ENCODE measurements at places on chromosomes 2 and 18.

DNA sequence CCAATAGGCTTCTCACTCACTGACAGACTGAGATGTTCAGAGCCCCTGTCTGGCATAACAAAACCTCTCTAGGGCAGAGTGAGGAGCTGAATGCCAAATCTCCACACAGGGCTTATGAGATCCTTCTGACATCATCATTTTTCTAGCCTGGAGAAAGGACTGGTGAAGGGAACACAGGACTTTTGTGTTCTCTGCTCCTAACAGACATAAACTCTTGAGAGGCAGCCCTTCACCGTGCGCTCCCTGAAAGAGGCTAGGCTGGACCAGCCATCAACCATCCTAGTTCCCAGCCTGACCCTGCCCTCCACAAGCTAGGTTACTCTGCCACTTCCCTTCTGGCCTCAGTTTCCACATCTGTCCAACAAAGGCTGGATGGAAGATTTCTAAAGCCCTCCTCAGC is 141.9 kb downstream of the SUCLG1 start:
- no peak for DNase-seq

DNA sequence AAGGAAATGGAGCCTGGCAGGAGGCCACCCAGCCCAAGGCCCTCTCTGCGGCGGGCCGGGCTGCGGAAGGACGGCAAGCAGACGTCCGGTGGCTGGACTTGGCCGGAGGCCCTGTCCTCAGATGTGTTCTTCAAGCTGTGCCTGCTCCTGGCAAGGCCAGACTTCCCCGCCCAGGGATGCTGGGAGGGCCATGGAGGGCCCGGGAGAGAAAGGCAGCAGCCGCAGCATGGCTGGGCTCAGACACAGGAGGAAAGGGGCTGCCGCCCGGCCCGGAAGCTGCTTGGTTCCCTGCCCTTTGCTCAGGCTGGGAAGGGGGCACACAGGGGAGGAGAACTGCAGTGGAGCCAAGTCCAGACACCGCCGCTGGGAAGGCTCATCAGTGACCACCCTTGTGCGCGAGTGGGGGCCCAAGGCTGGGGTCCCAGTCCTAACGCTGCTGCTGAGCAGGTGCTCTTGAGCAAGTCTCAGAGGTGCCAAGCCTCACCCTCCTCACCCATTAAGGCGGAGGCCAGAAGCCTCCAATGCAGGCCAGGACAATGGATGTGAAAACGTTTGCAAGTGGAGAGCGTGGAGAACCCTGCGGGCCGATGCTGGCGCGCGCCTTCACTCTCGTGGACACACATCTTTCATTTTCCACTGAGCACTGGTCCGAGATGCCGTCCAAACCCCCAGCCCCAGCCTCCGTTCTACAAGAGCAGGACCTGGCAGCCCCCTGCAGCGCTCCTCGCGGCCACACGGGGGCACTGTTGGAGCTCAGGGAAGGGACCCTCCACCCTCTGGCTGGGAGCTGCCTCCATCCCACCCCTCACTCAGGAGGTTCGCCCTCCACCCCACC is 7.9 kb downstream of the CROCC2 start:
- DNase-seq, result no peak

- no peak for DNase-seq
Observed at GRCh38 chr18:32998285-32998684, 225.5 kb upstream of the KLHL14 start.

- DNase-seq, result no peak
Observed at GRCh38 chr2:12106440-12107080, 360.1 kb downstream of the LPIN1 start.

- no peak for DNase-seq
Observed at GRCh38 chr2:207133820-207134519, 31.8 kb downstream of the KLF7 start.

DNA sequence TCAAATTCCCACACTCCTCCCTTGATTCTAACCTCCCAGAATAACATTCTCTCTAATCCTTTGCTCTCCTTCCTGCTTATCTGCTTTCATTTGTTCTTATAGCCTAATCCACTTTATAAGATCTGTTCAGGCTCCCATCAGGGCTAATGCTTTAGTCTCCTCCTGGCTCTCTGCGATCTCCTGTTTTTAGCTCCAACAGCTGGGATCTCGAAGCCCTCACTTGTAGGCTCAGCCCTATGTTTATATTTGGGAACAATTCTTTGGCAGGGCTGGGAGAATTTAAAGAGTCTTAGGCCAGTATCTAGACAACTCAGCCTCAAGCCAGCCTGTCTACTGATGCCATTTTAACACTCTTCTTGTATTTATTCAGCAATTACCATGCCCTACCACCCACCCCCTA is 27.2 kb upstream of the RAPH1 start:
- DNase-seq, result no peak

GRCh38 chr18:36015629-36016028 is 43.1 kb downstream of the RMP24 start:
- no peak for DNase-seq

DNA sequence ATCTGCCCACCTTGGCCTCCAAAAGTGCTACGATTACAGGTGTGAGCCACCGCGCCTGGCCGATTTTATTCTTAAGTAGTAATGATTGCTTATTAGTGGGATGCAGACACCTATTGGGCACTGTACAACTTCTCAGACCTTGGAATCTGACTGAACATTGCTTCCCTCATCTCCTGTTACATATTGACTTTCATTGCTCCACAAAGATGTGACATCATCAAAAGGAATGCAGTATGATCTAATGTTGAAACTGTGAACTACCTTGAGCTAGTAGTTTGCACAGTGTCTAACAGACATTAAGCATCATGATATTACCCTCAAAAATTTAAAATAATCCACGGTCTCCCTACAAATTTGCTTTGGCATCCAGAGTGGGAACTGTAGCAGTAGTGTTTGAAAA is 109.8 kb upstream of the SIX2 start:
- DNase-seq, result no peak

DNA sequence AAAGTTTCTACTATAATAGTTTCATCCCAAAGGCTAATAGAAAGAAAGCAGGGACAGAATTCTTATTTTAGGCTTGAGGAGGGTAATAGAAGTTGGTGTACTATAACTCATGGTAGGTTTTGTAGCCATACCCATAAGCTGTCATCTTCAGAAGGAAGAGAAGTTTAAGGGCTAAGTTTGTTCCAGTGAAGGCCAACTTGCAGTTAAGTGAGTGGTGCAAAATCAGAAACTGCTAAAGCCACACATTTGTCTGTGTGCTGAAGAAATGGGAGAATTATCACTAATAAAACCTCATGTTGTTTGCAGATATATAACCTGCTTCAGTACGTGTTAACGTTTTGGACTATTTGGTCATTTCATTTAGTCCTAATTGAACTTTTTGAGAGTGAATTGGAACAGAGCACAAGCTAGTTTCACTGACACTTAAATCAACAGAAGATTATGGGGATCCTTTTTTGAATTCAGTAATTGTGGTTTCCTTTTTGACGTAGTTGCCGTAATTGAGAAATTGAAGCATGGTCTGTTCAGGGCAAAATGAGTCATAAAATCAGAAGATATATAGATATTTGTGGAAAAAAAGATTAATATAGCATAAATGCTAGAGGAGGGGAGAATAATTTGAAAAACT is 69.1 kb downstream of the PHLPP1 start:
- no peak for DNase-seq

DNA sequence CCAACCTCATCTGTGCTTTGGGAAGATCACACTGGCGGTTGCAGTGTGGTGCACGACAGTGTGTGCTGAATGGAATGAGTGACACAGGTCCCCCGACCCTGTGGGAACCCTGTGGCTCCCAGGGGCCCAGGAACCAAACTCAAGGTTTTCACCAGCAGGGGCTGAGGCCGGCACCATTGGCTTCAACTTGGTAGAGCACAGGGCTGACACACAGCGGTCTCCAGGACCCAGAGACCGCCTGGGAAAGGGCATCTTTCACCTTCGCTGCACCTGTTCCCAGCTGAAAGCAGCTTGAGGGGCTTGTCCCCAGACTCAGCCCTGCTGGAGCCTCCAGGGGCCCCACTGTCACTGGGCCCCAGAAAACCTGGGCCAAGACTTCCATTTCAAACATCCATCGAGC is 59.0 kb upstream of the ODC1 start:
- DNase-seq, result no peak

GRCh38 chr2:80531319-80531718 is 226.8 kb upstream of the LRRTM1 start:
- no peak for DNase-seq

Data from SW 1271 (cell line).